Activated CD8-positive, alpha-beta memory T cell treated with anti-CD3 and anti-CD28 coated beads for 4 hours (primary cell): ENCODE measurements at places on chromosomes 6 and 20.

- DNase-seq: no peak
Observed at GRCh38 chr6:44642870-44643522, 255.5 kb downstream of the CDC5L start.

DNA sequence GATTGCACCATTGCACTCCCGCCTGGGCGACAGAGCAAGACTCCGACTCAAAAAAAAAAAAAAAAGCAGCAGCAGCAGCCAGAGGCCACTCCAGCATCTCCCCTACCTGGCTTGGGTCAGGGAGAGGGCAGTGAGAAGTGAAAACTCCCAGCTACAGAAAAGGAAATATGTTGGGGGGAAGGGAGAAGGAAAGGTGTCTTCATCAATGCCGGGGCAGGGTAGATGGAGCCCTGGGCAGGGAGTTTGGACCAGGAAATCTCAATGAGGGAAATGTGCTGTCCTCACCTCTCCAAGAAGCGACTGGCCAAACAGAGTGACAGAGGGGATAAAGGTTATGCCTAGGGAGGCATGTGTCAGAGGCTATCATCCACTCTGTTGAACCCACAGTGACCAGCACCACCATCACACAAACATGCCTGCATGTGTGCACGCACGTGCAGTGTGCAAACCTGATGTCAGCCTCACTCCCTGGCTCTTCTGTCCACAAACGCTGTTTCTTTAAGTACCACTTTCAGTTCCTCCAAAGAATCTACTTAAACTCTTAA, 887 bp upstream of the AIF1 start:
- DNase-seq: no peak

DNA sequence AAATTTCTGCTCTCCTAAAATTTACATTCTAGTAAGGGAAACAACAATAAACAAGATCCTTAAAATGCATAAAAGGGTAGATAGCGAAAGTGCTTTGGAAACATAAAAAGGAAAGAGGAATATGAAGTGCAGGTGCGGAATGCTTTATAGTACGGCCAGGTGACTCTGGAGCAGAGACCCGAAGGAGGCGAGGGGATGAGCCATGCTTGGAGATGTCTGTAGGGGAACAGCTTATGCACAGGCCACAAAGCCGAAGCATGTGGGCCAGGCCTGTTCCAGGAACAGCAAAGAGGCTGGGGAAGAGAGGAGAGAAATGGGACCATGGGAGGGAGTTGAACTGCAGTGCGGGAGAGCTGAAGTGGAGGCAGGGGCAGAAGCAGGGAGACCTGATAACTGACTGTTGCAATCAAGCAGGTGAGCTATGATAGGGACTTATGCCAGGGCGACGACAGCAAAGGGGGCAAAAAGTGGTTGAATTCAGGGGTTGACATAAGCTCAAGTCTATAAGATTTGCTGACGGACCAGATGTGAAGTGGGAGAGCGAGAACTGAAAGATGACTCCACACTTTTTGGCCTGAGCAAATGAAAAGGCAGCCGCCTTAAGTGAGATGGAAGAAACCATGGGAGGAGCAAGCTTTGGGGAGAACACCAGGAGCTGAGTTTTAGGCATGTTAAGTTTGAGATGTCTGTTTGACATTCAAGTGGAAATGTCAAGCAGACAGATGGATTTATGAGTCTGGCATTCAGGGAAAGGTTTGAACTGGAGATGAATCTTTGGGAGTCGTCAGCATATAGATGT, 83.1 kb downstream of the CNBD2 start:
- no peak for DNase-seq

DNA sequence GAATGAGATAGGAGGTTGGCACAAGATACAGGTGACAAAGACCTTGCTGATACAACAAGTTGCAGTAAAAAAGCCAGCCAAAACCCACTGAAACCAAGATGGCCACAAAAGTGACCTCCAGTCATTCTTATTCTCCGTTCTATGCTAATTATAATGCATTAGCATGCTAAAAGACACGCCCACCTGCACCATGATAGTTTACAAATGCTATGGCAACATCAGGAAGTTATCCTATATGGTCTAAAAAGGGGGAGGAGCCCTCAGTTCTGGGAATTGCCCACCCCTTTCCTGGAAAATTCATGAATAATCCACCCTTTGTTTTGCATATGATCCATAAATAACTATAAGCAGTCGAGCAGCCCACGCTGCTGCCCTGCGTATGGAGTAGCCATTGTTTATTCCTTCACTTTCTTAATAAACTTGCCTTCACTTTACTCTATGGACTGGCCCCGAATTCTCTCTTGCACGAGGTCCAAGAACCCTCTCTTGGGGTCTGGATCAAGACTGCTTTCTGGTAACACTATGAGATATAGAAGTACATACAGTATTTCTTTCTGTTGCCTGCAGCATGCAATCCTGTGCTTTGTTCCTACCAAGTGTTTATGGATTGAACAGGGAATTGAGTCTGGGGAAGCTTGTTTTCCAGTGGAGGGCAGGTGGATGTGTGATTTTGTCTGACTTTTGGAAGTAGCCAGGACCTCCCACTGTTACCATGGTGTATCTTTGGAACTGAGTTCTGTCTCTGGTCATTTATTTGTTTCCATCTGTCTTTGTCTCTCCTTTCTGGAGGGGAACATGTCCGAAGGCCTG, 72.0 kb upstream of the TGM3 start:
- no peak for DNase-seq

DNA sequence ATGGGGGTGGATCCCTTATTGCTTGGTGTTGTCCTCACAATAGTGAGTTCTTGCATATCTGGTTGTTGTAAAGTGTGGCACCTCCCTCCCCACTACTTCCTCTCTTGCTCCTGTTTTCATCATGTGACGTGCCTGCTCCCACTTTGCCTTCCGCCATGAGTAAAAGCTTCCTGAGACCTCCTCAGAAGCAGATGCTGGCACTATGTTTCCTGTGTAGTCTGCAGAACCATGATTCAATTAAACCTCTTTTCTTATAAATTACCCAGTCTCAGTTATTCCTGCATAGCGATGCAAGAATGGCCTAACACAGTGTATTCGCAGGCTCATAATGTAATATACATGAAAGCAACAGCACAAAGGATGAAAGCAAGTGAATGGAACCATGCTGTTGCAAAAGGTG, 28.4 kb upstream of the ANKRD60 start:
- DNase-seq: no peak

DNA sequence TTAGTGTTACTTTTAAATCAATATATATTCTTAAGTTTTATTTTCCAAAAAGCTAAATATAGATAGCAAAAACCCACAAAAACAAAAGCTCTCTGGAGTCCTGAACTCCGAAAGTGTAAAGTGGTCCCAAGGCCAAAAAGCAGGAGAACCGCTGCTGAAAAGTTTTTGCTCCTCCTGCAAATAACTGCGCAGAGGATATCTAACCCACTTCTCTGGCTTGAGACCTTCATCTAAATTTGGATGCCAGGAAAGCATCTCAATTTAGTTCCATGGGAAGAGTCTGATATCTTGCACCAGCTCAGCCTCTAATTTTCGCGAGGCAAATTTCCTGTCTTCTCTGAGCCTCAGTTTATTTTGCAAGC, 523 bp downstream of the MRPS10 start:
- DNase-seq: no peak

DNA sequence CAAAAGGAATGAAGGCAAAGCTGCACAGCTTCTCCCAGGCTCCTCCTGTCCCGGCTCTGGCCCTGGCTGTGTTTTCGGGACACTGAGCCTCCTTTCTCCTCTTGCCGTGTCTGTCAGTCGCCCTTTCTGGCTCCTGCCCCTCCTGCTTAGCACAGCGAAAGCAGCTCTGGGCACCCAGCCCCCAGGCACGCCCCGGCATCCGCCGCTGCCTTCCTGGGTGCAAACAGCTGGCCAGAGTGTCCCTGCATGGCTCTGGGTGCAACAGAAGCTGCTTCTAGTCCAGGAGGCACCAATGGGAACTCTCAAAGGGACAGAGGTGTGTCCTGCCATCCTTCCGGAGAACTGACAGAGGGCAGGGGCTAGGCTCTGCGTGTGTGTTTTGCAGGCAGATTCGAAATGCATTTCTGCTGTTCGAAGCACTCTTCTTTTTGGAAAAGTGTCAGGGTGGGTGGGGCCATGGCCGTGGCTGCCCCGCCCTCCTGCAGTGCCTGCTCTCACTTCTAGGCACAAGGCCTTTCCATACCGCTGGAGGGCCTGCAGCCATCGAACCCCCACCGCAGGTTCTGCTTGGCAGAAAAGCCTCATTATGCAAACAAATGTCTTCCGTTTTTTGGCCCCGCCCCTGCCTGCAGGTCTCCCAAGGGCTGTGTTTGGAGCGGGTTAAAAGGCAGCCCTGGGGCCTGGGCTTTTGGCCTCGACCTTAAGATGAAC, 15.5 kb downstream of the COL9A3 start:
- DNase-seq: no peak

- no peak for DNase-seq
Observed at GRCh38 chr20:51985013-51985415, 182.7 kb upstream of the SALL4 start.

DNA sequence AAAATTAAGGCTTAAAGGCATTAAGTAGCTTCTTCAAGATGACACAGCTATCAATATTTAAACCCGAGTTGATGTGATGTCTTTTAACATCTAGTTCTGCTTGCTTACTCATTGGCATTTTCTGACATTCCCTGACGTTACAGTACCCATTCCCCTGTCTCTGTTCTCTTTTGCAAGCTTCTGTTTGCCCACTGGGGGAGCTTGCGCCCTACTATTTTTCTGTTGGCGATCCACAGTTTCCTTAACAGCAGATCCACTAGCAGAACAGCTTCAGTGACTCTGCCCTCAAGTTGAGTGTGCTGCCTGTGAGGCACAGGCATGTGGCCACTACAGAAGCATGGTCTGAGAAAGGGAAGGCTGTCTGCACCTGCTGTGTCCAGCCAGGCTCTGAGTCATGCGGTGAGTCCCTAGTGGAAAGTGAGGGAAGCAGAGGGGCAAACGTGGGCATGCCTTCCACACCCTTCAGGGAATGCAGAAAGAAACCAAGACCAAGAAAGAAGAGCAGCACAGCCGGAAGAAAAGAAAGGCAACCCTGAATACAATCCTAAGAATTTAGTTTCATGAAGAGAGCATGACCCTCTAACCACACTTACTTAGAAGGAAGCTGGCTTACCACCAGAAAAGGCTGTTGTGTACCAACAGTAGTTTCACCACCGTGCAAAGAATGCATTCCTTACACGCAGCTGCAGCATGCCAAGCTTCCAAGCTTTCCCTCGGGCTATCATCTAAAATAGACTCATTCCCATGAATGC, 97.7 kb upstream of the VGLL2 start:
- no peak for DNase-seq

- no peak for DNase-seq
Observed at GRCh38 chr6:116010790-116011401, 49.8 kb downstream of the FRK start.

GRCh38 chr6:119276211-119276610, 73.3 kb downstream of the MAN1A1 start:
- DNase-seq: no peak

DNA sequence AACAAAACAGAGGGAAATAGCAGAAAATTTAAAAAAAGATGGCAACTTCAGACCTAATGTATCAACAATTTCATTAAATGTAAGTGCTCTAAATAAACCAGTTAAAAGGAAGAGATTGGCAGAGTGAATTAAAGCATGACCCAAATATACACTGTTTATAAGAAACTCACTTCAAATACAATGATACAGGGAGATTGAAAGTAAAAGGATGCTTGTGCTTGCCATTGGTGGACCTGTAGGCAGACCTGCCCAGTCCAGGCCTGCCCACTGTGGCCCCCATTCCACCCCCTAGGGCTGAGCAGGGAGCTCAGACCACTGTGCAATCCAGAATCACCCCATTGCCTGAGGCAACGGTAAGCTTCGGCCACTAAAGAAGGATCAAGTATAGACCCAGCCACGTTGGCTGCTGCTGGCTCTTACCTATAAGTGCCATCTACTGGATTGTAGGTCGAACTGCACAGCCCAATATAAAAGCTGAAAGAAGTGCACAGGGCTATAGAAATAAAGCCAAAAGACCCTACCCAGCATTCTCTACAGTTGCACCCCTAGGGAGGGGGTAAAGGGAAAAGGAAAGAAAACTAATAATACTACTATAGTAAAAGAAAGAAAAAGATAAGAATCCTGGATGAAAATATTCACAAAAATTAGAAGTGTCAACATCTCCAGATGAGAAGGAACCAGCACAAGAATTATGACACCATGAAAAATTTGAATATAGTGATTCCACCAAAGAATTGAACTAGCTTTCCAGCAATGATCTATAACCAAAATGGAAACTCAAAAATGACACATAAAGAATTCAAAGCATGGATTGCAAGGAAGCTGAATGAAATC, 36.1 kb downstream of the PSMB1 start:
- no peak for DNase-seq

DNA sequence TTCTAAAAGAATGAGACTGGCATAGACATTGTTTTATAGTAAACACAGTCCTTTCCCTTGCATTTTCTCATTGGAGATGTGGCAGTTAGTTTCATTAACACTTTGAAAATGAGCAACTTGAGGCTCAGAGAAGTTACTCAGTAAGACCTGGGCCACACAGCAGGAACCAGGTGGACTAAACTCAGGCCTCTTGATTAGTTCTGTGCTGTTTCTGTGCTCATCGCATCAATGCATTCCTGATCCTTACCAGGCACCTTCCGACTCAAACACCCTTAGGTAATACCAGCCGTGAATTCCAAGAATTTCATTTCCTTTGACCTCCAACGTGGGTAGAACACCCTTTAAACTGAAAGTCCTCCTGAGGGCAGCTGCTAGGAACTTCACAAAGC, 362.8 kb downstream of the ESR1 start:
- no peak for DNase-seq

GRCh38 chr6:96022225-96022624, 6.5 kb downstream of the FUT9 start:
- no peak for DNase-seq

DNA sequence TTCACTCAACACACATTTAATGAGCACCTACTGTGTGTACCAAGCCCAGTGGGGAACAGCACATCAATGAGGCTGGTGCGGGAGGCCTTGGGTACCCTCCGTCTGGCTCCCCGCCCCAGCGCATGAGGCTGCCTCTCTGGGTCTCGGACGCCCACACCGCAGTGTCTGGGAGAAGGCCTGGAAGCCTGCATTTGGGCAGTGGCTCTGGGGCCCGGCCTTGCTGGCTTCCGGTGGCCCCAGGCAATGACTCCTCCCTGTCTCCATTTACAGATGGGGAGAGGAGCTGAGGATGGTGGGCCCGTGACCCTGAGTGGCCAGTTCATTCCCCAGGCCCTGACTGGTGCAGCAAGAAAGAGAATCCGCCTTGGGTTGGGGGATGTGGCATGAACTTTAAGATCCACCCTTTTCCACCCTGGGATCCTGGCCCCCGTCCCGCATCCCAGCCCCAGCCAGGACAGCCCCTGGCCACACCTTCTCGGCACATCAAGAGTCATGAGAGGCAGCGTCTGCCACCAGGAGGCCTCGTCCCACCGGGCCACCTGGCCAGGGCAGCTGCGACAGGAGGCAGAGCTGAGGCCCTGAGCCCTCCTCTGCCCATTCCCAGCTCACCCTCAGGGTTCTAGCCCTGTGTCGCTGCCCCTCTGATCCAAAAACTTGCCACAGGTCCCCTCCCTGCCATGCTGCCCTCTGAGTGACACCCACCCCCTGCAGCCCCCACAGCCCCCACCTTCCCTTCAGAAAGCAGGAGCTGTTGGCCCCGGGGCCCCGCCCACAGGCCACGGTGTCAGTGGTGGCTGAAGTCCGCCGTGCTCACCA, 17.5 kb upstream of the MRGBP start:
- no peak for DNase-seq
